ENCODE measurements at places on chromosomes 2 and 18.

- peaks cover 10% of the 10 kb centered on the region for H3K4me1 ChIP-seq
- peaks cover 17% of the 10 kb centered on the region for H3K27me3 ChIP-seq
- no peaks in the 10 kb centered on the region for H3K36me3 ChIP-seq
- no peak for DNase-seq
These were observed 2.6 kb downstream of the ZNF521 start for GRCh38 chr18:25349131-25349925.

DNA sequence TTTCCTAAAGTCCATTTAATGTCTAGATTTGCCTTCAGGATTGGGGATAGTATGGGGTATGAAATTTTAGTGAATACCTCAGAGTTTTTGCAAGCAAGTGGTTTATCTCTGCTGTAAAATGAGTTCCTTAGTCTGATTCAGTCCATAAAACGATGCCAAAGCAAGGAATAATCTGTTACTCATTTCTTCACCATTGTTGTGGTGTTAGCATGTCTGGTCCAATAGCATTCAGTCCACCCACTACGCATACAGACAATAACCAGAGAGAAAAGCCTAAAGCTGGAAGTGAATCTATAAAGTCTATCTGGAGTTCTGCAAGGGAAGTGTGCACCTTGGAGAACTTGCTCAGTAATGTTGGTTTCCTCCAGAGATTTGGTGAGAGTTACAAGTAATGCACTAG, 12.9 kb upstream of the DPP4 start:
- no peaks in the 10 kb centered on the region for H3K27me3 ChIP-seq
- DNase-seq, result no peak
- H3K4me1 ChIP-seq, result no peaks in the 10 kb centered on the region
- H3K27ac ChIP-seq, result no peak overlapping the region

DNA sequence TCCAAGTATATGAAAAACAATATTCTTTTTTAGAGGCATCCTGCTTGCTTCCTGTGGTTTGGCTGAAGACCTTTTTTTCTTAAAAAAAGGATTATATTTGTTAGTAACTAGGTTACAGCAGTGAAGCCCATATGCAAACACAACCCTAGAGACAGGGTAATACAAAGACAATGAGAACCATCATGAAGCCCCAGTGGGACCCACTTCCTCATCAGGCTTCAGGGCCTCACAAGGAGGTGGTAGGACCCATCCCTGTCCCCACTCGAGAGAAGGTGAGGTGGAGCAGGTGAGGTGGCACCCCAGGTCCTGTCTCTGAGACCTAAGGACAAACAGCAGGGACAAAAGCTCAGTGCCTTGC, 80.3 kb downstream of the EDAR start:
- no peaks in the 10 kb centered on the region for H3K4me1 ChIP-seq
- no peak overlapping the region for H3K27ac ChIP-seq
- no peak for DNase-seq
- H3K27me3 ChIP-seq, result no peaks in the 10 kb centered on the region
- no peak overlapping the region for H3K4me3 ChIP-seq
- H3K36me3 ChIP-seq, result no peaks in the 10 kb centered on the region

DNA sequence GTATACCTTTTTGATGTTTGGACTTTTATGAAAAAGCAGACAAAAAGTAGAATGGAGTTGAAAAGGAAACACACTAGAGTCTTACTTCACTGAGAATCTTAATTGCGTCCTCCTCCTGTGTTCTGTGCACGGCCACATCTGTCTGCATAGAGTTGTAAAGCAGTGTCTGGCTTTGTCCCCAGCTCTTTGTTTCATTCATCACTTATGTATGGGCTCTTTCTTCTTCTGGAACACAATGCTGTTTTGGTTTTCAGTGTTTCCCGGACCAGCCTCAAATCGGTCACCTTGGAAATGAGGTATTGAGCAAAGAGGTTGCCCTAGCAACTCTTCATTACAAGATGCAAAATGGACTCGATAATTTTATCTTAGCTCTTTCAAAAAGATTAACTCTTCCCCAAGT, 104.3 kb upstream of the CNGA3 start:
- no peak for DNase-seq
- no peak overlapping the region for H3K27ac ChIP-seq
- no peaks in the 10 kb centered on the region for H3K36me3 ChIP-seq
- no peak overlapping the region for H3K4me3 ChIP-seq
- H3K27me3 ChIP-seq, result no peaks in the 10 kb centered on the region
- no peaks in the 10 kb centered on the region for H3K4me1 ChIP-seq

DNA sequence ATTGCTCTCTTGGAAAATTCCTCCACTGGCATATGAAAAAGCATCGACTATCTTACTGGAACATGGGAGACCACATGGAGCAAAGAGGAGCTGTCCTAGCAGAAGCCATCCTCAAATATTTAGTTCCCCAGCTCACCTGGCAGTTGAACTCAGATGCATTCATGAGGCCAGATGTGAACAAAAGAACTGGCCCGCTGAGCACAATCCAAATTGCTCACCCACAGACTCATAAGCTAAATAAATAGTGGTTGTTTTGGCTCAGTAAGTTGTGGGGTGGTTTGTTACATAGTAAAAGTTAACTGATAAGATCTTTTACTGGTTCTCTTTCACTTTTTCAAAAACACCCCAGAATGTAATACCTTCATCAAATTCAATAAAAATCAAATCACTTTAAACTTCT, 108.6 kb upstream of the CWC22 start:
- H3K4me3 ChIP-seq, result no peak overlapping the region
- H3K36me3 ChIP-seq, result no peaks in the 10 kb centered on the region
- DNase-seq, result no peak
- H3K27me3 ChIP-seq, result no peaks in the 10 kb centered on the region
- H3K27ac ChIP-seq, result no peak overlapping the region

- H3K27ac ChIP-seq, result no peak overlapping the region
- no peaks in the 10 kb centered on the region for H3K4me1 ChIP-seq
- H3K4me3 ChIP-seq, result no peak overlapping the region
These were observed 92.0 kb upstream of the GULP1 start for GRCh38 chr2:188199716-188200128.

DNA sequence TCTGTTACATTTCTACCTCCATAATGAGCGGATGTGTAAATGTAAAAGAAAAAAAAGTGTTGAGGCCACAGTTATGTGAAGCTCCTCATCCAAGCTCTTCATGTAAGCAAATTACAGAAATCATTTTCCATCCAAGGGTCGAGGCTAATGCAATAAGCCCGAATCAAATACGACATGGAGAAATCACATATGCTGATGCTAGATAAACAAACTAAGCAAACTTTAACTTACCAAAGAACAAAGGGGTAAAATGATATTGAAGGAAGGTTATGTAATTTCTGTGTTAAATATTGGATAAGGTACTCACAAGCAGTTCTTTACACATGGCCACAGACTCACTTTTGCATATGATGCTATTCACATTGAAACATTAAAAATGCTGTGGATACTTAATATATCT, 310.2 kb upstream of the ID2 start:
- H3K27me3 ChIP-seq, result no peaks in the 10 kb centered on the region
- no peak for DNase-seq
- no peaks in the 10 kb centered on the region for H3K36me3 ChIP-seq
- no peaks in the 10 kb centered on the region for H3K4me1 ChIP-seq
- no peak overlapping the region for H3K4me3 ChIP-seq

DNA sequence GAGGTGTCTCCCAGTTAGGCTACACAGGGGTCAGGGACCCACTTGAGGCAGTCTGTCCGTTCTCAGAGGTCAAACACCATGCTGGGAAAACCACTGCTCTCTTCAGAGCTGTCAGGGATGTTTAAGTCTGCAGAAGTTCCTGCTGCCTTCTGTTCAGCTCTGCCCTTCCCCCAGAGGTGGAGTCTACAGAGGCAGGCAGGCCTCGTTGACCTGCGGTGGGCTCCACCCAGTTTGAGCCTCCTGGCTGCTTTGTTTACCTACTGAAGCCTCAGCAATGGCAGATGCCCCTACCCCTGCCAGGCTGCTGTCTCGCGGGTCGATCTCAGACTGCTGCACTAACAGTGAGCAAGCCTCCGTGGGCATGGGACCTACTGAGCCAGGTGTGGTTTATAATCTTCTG, 346.3 kb downstream of the CELF4 start:
- H3K4me1 ChIP-seq, result no peaks in the 10 kb centered on the region
- no peaks in the 10 kb centered on the region for H3K27me3 ChIP-seq
- no peak overlapping the region for H3K27ac ChIP-seq
- no peaks in the 10 kb centered on the region for H3K36me3 ChIP-seq
- no peak overlapping the region for H3K4me3 ChIP-seq

DNA sequence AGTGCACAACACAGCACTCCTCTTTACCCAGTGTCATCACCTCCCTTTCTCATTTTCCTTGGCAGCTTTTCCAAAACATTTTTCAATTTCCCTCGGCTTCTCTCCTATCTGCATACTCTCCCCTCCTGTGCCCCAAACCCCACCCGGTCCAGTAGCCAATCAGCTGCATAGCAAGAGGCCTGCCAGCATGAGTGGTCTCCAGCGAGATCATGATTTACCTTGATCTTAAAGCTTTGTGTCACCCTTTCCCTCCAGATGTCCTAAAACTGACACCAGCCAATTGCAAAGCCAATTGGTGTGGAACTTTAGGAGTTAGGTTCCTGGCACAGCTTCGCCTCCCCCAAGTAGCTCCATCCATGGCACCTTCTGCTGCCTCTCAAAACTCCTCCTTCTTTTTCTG, 45.2 kb upstream of the SH3RF3 start:
- H3K27ac ChIP-seq, result no peak overlapping the region
- DNase-seq, result no peak
- H3K27me3 ChIP-seq, result no peaks in the 10 kb centered on the region
- H3K36me3 ChIP-seq, result no peaks in the 10 kb centered on the region
- H3K4me3 ChIP-seq, result no peak overlapping the region

DNA sequence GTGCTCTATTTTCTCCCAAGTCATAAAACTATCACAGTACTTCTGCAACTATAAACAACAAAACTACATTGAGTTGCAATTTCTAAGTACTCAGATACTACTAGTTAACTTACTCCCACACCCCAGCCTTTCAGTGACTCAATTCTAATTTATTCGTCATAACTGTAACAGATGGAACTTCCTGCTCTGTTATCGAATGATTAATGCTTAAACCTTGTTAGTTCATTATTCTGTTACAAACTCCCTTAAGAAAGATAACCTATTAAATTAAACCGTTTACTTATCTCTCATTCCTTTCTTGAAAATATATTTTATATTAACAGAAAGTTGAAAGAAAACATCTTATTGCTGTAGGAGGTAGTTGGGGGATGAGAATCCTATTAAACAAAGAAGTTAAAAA, 17.0 kb downstream of the TNFAIP6 start:
- H3K27me3 ChIP-seq, result no peaks in the 10 kb centered on the region
- H3K4me1 ChIP-seq, result no peaks in the 10 kb centered on the region
- no peak for DNase-seq
- H3K4me3 ChIP-seq, result no peak overlapping the region

GRCh38 chr2:101741775-101742520, 44.4 kb downstream of the MAP4K4 start:
- H3K27me3 ChIP-seq, result no peaks in the 10 kb centered on the region
- H3K36me3 ChIP-seq, result no peaks in the 10 kb centered on the region
- no peak for DNase-seq
- H3K27ac ChIP-seq, result no peak overlapping the region
- H3K4me1 ChIP-seq, result peaks cover 75% of the 10 kb centered on the region

DNA sequence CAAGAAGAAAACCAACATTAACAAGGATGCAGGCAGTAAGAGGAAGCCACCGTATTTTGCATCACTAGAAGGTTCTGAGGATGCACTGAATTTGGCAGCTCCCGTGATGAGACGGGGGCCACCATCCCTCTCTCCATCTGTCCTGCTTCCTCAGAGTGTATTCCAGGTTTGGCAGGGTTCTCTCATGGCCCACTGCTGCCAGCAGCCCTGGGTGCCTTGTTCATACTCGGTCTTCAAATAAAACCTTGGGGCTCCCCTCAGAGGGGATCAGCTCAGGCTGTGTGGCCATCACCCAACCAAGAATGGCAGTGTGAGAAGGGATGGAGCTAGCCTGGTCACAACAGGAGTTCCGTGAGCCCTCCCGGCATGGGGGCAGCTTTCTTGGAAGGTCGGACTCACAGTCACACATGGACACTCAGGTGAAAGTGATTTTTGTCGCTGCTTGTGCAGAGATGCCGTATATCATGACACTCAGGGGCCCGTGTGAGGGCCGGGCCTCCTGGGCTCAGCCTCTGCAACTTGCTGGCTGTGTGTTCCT, 12.8 kb upstream of the MBP start:
- H3K36me3 ChIP-seq, result no peaks in the 10 kb centered on the region
- no peak for DNase-seq
- no peak overlapping the region for H3K27ac ChIP-seq

DNA sequence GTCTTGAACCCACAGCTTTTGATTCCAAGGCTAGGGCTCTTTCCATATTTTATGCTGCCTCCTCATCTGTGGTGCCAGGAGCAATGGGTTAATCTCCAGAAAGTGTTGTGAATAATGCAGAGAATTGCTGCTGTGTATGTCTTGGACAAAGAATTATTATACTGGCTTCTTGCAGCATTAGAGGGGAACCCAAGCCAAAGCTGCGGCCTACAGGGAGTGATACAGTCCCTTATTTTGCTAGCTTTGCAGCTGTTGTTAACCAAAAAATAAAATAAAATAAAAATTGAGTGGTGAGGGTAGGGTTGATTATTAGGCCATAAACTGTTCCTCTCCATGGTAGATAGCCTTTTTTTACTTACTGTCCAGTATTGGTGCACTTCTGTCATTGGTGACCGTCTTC, 16.7 kb downstream of the WIPF1 start:
- H3K4me1 ChIP-seq, result peaks cover 74% of the 10 kb centered on the region
- no peaks in the 10 kb centered on the region for H3K27me3 ChIP-seq
- H3K36me3 ChIP-seq, result peaks cover 90% of the 10 kb centered on the region
- DNase-seq, result no peak

All from CD8-positive, alpha-beta memory T cell (primary cell).